Stimulated activated CD4-positive, alpha-beta T cell treated with anti-CD3 and anti-CD28 coated beads, Interleukin-4, amount 100 ng/mL, for 4 hours (primary cell): ENCODE measurements at places on chromosomes 4 and X.

- peak; percentile 0 for DNase-seq
Measured at GRCh38 chrX:85243761-85244449, at the start of the genes SATL1 and ZNF711. Gene SATL1, minus strand, starts transcription at chrX:85243779. Its CDS starts 134,811 bp downstream, at chrX:85108968. Gene ZNF711, plus strand, starts transcription at chrX:85243991. Its CDS starts 3,582 bp downstream, at chrX:85247573.

DNA sequence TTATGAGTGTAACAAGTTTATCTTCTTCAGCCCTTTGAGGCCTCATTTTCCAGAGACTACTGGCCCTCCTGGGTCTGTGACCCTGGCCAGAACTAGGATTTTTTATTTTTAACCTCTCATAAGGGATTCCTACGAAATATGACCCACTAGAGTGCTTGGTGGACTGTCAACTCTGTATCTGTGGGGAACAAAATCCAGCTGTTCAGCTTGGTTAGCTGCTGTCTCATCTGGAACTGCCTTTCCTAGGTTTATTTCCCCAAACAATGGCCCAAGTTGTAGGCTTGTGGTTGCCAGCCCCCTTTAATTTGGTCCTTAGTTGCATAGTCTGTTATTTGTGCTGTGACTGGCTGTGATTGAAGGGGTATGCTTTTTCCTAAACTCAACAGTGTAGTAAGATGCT lies 56.2 kb downstream of the NHS start:
- no peak for DNase-seq

- DNase-seq: no peak
Measured at GRCh38 chr4:47519239-47519883, 34.3 kb downstream of the ATP10D start.

DNA sequence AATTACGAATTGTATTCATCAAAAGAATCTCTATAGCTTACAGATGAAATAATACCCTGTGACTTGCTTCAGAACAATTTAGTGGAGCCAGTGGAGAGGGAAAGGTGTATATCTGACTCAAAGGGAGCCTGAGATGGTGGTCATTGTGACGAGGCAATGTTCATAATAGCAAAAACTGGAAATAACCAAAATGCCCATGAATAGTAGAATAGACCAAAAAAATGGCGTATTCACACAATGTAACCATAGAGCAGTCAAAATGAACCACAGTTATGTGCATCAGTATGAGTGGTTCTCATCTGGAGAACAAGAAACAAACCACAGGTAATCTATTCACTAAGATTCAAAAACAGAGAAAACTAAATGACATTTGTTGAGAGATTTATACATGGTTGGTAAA lies 125.3 kb upstream of the CLNK start:
- no peak for DNase-seq

DNA sequence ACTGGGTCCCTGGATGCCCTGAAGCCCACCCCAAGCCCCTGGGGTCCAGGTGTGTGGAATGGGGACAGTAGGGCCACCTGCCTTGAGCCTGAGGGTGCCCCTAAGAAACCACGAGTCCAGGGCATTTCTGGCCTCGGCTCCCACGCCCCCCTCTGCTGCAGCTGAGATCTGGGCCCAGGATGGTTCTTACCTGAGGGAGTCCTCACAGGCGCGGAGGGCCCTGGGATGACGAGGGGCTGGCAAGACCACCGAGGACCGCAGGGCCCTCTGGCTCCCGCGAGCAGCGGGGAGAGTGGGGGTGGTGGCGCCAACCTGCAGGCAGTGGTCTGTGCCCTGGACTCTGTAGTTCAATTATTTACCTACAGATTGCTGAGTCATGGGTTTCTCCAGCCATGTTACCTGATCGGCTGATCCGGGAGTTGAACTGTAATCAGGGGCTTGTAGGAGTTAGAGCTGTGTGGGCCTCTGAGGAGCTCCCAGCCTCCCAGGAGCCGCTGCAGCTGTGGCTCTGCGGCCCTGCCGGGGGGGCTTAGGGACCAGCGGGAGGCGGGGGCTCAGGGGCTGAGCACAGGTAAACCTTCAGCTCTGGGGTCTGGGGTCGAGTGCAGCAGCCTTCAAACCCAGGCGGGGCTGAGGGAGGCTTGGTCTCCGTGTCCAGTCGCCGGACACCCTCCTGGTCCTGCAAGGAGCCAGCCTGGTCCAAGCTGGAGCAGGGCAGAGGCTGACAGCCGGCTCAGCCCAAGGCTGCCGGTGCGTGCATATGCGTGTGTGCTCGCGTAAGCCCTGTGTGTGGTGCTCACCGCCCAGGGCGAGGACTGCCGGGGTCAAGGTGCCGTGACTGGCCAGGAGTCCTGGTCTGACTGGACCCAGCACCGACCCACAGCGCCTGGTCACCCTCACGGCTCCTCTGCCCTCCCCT lies at the start of gene SLC26A1:
Gene SLC26A1 (minus strand): TSS at position 294 of the 919 bp plus-strand sequence. CDS start 1,701 bp downstream, outside the sequence.
- DNase-seq: no peak

GRCh38 chr4:151099976-151100417 lies 569 bp downstream of the RPS3A start:
- no peak for DNase-seq

- DNase-seq: no peak
Measured at GRCh38 chrX:132114607-132115006, 13.2 kb downstream of the FRMD7 start.

DNA sequence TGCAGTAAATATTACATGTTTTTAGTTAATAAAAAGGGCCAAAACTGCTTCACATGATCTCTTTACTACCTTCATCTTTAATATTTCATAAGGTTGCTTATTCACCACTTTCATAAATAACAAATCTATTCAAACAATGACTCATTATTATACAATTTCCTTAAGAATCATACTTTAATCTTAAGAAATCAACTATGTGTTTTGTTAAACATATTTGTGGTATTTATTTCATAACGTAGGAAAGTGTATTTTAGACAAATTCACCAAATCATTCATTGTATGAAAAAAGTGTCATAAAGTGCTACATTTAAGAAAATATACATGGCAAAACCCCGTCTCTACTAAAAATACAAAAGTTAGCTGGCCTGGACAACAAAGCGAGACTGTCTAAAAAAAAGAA lies 150.5 kb upstream of the RXFP1 start:
- DNase-seq: no peak

DNA sequence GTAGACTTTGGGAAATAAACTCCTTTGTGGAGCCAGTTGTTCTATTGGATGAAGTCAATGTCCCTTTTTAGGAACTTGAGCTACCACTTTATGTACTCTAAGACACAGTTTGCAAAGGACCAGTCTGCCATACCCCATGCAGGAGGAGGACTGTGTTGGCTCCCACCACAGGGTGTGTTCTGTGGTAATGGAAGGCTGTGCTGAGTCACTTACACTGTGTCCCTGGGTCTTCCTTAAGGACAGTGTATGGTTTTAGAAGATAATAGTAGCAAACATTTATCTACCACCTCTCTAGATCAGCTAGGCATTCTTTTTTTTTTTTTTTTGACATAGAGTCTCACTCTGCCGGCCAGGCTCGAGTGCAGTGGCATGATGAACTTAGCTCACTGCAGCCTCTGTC lies 184.0 kb upstream of the PGRMC2 start:
- no peak for DNase-seq

DNA sequence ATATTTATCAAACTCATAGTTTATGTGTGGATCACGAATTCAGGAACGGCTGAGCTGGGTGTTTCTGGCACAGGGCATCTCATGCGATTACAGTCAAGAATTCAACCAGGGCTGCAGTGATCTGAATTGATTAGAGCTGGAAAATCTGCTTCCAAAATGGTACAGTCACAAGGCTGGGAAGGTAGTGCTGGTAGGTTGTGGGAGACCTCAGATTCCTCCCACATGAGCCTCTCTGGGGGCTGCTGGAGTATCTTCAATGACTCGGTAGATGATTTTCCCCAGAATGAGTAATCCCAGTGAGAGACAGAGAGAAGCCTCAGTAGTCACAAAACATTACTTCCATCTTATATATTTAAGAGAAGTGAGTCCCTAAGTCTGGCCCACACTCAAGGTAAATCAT lies 36.2 kb upstream of the PRDX4 start:
- no peak for DNase-seq

DNA sequence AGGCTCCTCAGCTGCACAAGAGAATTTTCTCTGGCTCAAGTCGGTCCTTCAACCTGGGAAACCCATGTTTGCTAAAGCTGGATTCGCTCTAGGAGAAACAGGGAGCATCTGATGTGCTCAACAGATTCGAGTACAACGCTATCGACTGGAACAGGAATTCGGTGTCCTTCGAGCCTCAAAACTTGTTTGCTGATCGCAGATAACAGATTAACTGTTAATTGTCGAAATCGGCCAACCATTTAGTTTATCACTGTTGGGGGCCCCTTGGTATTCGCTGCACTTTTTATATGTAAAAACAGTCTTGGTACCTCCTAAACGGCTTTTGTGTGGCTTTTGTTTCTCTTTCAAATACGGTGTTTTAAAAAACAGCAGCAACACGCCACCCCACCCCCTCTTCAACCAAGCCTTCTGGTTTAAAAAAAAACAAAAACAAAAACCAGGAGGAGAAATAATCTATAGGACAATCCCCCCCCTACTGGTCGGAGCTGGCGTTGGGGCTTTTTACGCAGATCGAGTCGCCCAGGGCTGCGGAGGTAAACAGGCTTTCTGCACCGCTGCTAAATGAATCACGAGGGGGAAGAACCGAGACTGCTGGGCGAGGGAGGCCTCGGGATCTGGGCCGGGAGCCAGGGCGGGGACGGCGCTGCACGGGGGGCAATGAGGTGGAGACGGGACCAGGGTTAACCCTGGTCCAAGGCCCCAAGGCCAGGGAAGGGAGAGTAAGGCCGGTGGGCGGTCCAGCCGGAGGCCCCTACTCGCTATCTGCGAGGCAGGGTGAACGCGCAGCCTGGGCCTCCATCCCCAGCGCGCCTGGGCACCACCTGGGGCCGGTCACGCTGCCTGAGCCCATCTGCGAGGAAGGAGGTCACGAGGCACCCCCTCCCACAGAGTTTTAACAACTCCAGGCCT lies 71.7 kb upstream of the BCOR start:
- peak; percentile 61 for DNase-seq

DNA sequence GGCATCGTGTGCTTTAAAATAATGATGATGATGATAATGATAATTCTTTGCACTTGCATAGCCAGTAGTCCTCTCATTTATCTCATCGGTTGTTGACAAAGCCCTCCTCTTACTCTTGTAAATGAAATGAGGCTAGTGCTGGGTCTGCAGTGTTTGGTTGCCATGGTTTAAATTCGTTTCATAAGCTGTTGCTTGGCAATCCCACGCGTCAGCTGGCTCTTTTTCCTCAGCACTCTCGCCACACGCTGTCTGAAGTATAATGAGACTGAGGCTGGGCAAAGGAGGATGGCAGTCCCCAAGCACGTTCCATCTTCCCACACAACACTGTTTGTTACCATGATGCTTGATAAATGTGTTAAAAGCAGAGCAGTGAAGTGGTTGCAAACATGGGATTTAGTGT lies 15.5 kb downstream of the PAGE4 start:
- no peak for DNase-seq

DNA sequence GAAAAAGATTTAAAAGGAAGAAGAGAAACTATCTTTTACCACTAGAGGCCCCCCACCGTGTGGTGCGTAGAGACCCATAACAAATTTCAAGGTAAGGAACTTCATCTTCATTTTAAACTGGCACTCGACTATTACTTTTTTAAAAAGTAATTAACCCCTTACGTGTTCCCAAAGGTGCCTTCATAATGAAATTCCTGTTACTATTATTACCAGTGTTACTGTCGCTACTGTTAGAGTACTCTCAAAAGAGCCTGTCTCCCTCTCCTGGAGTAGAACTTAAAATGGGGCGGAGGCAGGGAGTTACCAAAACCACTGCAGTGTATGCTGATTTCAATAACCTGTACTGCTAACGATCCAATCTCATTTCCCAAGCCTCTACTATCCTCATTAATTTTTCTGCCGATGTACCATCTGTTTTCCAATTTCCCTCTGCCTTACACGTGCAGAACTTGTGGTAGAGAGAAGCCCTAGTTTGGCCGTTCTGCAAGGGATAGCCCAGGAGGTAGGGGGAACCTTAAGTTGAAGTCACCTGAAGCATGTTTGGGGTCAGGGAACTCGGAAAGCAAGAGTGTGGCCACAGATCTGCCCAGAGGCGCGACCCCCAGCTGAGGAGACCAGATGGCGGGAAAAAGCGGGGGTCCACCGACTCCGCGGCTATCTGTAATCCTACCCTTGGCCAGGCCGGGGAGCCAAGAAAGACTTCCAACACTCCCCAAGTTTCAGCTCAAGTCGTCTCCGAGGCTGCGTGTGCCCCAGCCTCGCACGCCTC lies 720 bp upstream of the STK26 start:
- DNase-seq: no peak

GRCh38 chr4:61468024-61468720 lies 268.0 kb downstream of the ADGRL3 start:
- no peak for DNase-seq

GRCh38 chrX:141176586-141177451 lies at the start of gene LDOC1:
Gene LDOC1, minus strand, starts transcription at chrX:141177129. Its CDS starts 108 bp downstream, at chrX:141177021.
- DNase-seq: peak; percentile 62

DNA sequence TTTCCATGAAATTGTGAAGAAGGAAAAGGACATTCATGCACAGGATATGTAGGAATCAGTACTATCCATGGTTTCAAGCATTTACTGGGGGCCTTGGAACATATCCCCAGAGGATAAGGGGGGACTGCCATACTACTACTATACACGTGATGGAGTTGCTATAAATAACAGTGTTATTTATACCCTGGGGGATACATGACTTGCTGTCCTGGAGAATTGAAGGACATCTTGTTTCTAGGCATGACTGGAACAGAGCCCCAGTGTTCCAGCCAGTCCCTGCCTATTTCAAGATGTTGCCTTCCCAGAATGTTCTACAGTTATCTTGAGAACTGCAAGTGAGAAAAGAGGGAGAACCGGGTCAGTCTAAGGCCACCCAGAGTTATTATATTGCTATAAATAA lies 39.6 kb upstream of the ZNF81 start:
- DNase-seq: no peak

GRCh38 chrX:110311437-110312230 lies 6.3 kb downstream of the AMMECR1 start:
- DNase-seq: no peak

DNA sequence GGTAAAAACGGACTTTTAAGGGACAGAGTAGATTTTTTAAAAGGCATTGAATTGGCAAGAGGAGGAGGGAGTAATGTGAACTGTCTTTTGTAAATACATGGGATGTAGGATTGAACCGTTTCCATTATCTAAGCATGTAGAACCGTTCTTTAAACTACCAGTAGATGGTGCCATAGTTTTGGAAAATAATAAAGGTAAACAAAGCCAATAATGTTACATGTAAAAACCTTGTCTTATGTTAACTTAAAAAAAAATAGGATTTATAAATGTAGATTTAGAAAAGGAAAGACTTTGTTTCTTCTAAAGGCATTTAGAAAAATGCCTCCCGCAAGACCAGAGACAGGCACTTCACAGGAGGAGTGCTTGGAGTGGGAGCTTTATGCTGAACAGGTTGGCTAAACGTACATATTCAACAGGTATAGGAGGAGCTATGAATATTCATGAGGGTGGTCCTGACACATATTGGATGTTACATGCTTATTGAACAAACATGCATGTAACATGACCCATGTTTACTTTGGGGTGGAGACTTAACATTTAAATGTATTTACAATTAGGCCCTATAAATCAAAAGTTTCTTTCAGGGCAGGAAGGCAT lies 45.5 kb upstream of the FAM241A start:
- DNase-seq: no peak
